8988T (cell line): ENCODE measurements at places on chromosomes 6 and 20.

DNA sequence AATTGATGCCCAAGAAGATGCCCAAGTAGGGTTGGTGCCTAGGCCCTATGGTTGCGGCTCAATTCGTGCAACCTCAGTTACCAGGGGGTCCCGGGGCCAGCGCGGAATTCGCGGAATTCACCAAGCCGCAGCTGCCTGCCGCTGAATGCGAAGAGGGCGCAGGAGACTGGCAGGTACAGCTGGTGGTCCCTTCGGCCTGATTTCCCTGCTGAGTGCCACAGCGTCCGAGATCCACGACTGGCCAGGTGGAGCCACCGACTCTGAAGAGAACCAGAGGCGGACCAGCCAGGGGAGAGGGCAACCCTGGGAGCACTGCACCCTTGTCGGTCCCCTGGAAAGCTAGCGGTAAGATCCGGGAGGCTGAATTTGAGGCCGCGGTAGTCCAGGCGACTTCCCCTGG lies 6.8 kb upstream of the TFAP2D start:
- no peak for DNase-seq

GRCh38 chr6:32972353-32973143 lies 4.2 kb downstream of the BRD2 start:
- no peak for DNase-seq

GRCh38 chr20:20755231-20755630 lies 42.8 kb upstream of the RALGAPA2 start:
- no peak for DNase-seq

- DNase-seq: no peak
Measured at GRCh38 chr6:140548366-140548765, 1173.9 kb upstream of the CITED2 start.

GRCh38 chr6:32790306-32790705 lies 26.5 kb downstream of the HLA-DOB start:
- DNase-seq: no peak

GRCh38 chr20:5742041-5742440 lies 8.2 kb upstream of the SHLD1 start:
- DNase-seq: no peak

GRCh38 chr20:58225452-58226200 lies 2.8 kb downstream of the ANKRD60 start:
- no peak for DNase-seq

GRCh38 chr6:43200541-43200940 lies 18.5 kb downstream of the CUL9 start:
- DNase-seq: no peak

GRCh38 chr6:41208439-41209106 lies 7.6 kb upstream of the TREML2 start:
- DNase-seq: no peak

DNA sequence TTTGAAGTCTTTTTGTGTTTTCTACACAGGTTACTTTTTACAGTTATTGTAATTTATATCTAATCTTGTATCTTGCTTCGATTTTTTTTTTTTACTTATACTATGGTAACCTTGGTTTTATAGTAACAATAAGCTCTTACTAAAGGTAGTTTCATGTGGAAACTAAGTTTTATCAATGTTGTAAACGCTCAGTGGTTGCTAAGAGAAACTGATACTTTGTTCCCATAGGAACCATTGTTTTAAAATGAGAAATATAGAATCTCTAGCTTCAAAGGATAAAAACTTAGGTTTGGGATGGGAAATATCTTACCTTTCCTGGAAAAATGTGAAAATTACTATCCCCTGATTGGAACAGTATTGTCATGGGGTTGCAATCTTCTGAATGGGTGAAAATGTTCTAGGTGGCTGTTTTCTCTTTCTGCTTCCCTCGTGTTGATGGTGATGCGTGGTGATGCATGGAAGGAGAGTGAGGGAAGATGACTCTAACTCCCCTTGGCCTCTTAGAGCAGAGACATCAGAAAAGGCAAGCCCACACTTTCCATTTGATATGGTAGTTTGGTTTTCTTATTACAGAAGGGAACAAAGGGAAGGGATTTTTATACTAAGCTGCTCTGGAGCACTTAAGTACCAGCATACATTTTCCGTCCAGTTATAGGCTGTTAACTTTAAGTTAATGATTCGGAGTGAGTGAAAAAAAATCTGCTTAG lies 23.5 kb upstream of the BACH2 start:
- DNase-seq: no peak

DNA sequence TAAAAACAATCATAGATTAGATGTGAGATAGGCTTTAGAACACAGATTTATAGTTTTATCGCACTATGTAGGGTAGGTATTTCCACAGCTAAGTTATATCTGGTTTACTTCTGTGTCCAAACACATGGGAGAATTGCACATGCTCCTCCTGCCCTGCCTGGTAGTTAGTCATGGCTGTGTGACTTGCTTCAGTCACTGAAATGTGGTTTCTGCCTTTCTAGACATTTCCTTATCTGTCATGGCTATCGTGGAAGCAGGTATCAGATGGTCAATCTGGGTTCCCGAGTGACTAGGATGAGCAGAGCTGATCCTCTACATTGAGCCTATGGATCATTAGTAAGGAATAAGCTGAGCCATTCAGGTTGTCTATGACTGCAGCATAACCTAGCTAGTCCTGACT lies 117.8 kb upstream of the GMDS start:
- no peak for DNase-seq

- no peak for DNase-seq
Measured at GRCh38 chr6:31094389-31094881, 17.9 kb downstream of the C6orf15 start.

GRCh38 chr20:44914924-44915323 lies 5.1 kb downstream of the PABPC1L start:
- DNase-seq: no peak

DNA sequence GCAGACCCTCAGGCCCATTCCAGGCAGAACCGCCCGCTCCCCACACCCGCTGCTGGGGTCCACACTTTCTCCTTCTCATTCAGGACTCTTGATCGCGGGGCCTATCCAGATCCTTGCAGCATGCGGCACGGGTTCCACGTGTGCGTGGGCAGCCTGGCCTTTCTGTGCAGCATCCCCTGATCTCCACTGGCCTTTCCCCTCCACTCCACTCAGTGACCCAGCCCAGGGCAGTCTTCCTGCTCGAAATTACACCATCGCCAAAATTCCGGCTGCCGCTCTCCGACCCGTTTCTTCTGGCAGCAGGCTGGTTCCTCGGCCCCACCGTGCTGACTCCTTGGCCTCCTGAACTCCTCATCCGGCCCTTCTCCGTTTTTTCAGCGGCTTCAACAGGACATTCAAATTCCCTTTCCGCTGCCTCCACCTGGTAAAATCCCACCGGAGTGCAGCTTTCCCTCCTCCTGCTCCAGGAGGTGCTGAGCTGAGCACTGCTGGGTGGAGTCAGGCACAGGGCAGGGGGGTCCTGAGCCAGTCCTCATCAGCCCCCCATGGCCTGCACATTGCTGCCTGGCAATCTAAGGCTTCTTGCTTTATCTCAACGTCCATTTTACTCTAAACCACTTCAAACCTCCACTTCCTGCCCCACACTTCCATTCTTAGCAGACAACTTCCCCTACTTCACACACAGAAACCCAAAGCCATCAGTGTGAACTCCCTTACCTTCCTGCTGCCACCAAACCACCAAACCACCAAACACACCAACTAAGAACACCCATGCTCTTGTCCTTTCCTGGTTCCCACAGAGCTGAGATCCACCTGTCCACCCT lies 9.0 kb downstream of the SFT2D1 start:
- no peak for DNase-seq

DNA sequence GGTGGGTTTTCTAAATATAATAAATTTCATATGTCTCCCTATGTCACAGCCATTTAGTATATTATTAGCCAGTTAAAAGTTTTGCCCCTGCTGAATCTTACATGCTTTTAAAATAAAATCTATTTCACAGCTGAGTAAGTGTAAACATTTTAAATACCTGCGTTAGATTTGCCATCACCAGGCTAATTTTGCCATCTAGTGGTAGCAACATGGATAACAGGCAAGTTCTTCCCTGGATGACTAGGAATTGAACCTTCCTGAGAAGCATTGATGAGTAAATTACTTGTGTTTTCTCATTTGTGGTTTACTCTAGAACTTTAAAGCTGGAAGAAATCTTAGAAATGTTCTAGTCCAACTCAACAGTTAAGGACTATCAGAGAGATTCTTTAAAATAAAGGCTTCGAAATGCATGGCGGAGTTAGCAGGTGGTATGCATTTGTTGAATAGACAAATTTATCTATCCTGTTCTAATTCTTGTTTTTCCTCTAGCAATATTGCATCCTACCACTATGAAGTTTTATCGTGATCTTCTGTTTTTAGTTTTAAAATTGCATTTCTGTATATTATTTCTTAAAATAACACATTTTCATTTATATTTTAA lies 2.6 kb downstream of the PRSS35 start:
- peak; percentile 10 for DNase-seq

DNA sequence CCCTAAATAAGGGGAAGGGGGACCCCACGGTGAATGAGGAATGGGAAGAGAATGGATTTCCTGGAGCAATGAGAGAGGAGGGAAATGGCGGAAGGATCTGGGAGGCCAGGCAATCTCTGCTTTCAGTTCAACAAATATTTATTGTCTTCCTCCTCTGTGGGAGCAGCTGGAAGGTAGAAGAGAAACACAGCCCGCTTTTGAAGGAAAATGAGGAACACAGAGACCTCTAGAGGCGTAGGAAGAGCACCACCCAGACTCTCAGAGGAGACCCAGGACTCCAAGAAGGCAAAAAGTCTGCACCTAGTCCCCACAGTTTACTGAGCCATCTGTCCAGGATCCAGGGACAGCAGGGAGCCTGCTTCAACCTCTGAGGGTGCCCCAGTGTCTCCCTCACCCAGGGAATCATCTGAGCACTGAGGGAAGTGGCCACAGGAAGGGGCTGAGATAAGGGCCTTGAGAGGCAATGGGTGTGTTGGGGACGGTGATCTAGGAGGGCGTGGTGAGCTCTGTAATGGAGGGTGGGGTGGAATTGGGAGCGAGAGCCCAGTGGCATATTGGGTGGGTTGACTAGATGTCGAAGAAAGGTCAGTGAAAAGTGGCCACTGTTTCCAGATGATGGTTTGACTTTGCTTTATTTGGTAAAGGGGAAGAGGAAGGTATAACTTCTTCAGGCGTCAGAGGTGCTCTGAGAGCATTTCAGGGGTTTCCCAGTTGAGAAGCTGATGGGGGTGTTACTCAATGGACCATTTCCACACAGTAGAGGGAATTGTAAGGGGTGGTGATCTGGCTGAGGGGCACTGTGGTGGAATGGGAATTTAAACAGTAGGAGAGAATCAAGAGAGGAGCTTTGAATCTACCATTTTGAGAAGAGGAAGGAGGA lies 610 bp downstream of the PSORS1C1 start:
- DNase-seq: peak; percentile 53

DNA sequence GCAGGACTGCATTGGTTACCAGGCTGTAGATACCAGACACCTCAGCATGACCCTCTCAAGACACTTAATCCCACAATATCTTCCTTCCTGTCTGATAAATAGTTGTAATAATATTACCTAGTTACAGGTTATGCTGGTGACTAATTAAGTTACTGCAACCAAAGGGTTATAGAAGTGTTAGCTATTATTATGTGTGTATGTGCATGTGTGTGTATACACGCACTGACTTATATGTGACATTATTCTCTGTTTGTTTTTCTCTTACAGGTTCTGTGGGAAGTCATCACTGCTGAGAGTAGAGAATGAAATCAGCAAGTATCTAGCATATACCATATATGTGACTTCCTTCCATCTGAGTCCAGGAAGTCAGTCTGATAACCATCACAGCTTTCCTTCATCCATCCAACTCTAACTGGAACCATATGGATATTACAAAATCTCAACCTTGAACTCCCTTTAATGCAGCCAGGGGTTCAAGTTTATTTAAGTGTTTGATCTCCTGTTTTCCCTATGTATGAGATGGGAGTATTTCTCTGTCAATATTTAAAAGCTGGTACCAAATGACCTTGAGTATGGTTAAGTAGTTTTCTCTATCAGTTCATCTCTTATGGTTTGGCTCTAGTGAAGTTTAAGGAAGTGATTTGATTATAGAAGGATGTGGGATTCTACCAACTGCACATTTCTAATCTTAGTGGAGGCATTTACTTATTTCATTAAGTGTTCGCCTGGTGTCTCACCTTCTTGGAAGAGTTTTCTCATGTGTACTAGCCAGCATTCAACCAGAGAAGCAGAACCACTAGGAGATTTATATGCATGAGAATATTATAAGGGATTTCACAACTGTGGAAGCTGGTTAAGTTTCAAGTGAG lies 313.2 kb downstream of the HIVEP2 start:
- DNase-seq: no peak

- DNase-seq: no peak
Measured at GRCh38 chr6:67175101-67175500, 1460.0 kb upstream of the ADGRB3 start.

DNA sequence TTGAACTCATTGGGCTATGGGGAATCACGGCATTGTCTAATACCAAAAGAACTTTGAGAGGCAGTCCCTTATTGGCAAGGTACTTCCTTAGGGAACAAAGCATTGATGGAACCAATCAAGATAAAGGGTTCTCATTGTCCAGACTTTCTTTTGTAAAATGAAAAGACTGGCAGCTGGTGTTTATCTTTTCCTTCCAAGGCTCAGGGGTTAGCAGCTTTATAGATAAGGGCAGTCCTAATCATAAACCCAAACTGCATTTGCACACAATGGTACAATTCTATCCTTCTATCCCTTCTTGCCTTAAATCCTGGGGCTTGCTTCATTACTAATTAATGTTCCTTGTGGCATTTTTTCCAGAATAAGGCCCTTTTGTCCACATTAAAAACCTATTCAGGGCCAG lies 28.6 kb downstream of the CDK19 start:
- no peak for DNase-seq

DNA sequence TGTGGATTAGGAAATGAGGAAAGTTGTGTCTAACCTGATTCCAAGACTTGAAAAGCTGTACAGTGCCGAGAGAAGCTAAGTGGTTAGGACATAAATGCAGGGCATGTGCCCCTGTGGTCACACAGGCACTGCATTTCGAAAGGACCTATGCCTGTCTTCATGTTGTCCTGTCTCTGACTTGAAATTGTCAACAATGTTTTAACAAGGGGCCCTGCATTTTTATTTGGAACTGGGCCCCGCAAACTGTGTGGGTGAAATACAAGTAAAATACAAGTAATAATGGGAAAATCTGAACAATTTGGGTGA lies 38.8 kb downstream of the MRS2 start:
- no peak for DNase-seq

- DNase-seq: no peak
Measured at GRCh38 chr20:58811334-58811733, 39.4 kb downstream of the GNAS-AS1 start.

- no peak for DNase-seq
Measured at GRCh38 chr6:116072368-116072767, 11.7 kb upstream of the FRK start.

DNA sequence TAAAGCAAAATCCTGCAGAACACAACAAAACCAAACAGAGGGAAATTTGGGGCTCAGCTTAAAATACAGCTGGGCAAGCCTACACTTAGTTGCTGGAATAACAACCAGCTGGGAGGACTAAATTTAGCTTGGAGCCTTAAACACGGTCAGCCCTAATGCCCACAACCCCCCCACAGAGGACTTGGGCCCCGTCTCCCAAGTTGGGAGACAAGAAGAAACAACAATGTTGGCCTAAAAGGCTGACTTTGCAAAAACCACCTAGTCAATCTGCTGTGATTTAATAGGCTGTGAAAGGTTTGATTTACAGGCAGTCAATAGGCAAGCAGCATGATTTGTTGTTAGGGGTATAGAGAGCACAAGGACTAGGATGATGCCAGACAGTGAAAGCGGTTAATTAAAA lies 40.3 kb upstream of the ARMC2 start:
- no peak for DNase-seq

GRCh38 chr6:56514395-56514794 lies 128.3 kb downstream of the DST start:
- DNase-seq: no peak

- DNase-seq: no peak
Measured at GRCh38 chr6:63149730-63150129, 61.5 kb upstream of the FKBP1C start.

- DNase-seq: no peak
Measured at GRCh38 chr6:169075211-169075914, 178.3 kb downstream of the THBS2 start.
